Kidney (tissue), 22 donors: ENCODE measurements at places on chromosomes 3 and 15.

DNA sequence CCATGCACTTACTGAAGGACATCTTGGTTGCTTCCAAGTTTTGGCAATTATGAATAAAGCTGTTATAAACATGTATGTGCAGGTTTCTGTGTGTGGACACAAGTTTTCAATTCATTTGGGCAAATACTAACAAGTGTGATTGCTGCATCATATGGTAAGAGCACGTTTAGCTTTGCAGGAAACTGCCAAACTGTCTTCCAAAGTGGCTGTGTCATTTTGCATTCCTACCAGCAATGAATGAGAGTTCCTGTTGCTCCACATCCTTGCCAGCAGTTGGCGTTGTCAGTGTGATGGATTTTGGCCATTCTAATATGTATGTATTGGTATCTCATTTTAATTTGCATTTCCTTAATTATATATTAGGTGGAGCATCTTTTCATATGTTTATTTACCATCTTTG is 280.1 kb downstream of the SV2B start:
- DNase-seq, result no peak

- no peak for DNase-seq
Measured at GRCh38 chr15:75916978-75917377, 13.3 kb downstream of the FBXO22 start.

- DNase-seq, result no peak
Measured at GRCh38 chr3:140378571-140379340, 299.1 kb upstream of the TRIM42 start.

DNA sequence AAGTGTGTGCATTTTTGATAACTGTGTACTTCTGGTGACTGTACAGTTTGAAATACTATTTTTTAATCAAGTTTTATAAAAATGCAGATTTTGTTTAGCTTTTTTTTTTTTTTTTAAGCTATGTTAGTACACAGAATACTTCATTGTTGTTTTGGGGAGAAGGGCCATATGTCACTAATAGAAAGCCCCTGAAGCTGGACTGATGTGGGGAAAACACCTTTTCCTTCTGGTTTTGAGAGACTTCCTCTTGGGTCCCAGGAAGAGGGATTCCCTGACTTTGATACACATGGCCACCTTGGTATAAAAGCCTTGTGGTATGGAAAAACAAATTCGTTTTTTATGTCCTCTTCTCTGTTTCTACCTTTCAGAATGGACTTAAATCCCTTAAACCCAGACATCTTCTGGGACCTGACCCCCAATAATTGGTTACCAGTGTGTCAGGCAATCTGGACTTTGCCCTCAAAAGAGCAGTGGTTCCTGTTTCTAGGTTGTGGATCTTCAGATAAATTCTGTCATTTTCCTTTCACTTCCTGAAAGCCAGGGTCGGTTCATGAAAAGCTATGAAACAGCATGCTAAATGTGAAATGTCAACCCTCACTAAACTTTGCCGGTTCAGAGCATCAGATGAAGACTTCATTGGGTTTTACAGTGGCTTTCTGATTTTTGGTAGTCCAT is 31.1 kb upstream of the BLOC1S6 start:
- DNase-seq, result no peak

- no peak for DNase-seq
Measured at GRCh38 chr3:173976281-173976680, 578.7 kb downstream of the NLGN1 start.

DNA sequence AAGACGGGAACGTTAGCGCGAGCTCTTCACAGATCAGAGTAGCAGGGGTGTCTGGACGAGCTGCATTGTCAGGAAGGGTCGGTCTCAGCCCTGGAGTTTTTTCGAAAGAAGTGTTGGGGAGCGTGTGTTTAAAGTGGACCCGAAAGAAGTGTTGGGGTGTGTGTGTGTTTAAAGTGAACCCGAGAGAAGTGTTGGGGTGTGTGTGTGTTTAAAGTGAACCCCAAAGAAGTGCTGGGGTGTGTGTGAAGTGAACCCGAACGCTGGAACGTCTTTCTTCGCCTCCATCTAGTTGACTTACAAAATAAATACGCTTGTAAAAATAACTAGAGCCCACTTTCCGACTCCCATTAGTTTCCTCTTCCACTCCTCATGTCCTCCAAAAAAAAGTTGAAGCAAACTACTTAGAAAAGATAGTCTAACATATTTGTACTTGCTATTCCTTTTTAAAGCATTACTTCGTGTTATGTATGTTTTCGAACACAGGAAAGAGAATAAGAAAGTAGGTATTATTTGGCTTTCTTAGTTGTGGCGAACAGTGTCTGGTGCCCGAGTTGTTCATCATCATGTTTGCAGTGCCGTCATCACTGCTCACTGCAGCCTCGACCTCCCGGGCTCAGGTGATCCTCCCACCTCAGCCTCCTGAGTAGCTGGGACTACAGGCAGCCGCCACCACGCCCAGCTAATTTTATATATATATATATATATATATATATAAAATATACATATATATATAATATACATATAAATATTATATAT is 1.0 kb downstream of the LRCH3 start:
- no peak for DNase-seq

DNA sequence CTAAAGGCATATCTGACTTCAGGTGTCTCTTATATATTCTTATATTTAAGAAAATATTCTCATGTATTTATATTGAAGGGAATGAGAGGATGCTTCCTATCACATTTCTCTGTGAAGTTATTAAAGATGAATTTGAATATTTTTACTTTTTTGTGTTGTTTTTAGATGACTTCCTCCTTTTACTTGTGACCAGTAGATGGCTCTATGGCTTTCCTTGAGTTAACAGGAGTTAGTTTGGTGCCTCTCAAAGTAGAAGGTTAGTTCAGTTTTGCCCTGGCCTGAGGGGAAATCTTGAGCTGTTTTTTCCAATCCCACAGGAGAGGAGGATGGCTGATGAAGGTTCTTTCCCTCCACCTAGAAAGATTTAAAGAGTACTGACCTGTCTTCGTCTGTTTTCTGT is 80.7 kb downstream of the SQOR start:
- peak; percentile 39 for DNase-seq

DNA sequence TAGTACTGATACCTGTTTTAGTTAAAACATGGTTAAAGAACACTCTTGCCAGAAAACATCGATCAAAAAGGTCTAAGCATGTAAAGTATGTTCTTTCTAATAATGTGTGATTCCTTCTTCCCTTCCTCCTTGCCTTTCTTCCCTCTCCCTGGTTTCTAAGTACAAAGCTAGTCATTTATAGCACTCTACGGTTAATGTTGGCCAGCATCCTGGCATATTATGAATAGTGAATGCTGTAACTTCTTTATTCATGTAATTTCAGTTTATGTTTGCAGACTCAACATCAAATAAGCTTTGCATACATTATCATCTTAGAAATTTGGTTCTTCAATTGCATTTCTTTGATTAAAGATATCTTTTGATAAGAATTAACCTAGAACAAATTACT is 27.1 kb downstream of the P2RY12 start:
- DNase-seq, result no peak

DNA sequence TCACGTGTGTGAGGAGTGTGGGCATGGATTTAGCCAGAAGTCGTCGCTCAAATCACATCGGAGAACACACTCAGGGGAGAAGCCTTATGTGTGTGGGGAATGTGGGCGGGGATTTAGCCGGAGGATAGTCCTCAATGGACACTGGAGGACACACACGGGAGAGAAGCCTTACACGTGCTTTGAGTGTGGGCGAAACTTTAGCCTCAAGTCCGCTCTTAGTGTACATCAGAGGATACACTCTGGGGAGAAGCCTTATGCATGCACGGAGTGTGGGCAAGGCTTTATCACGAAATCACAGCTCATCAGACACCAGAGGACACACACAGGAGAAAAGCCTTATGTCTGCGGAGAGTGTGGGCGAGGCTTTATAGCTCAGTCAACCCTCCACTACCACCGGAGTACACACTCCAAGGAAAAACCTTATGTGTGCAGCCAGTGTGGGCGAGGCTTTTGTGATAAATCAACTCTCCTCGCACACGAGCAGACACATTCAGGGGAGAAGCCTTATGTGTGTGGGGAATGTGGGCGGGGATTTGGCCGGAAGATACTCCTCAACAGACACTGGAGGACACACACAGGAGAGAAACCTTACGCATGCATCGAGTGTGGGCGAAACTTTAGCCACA is 28.1 kb downstream of the ZNF589 start:
- DNase-seq, result peak; percentile 30

DNA sequence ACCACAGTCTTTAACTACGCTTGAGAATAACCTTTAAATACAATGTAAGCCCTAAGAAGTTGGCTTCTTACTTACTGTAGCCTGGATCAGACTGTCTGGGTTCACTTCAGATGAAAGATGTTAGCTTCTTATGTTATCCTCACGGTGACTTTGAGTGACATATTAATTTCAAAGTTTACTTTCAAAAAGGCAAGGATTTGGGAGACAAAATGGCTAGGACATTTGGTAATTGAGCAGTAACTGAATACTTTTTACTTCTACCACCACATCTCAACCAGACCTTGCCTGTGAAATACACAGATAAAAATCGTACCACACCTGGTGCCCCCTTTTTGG is 36.0 kb upstream of the BNIP2 start:
- DNase-seq, result no peak

- DNase-seq, result no peak
Measured at GRCh38 chr3:140277886-140278285, 342.9 kb downstream of the CLSTN2 start.

GRCh38 chr3:12922306-12922705 is 80.9 kb upstream of the RPL32 start:
- DNase-seq, result no peak

- DNase-seq, result no peak
Measured at GRCh38 chr3:68936856-68937255, 4.5 kb upstream of the TAFA4 start.

- DNase-seq, result no peak
Measured at GRCh38 chr3:114022145-114022802, 34.1 kb downstream of the CCDC191 start.

GRCh38 chr15:70853973-70854665 is at the start of gene LARP6:
Gene LARP6 (minus strand): TSS chr15:70854157. CDS start chr15:70854088, 69 bp downstream.
- DNase-seq, result peak; percentile 83

DNA sequence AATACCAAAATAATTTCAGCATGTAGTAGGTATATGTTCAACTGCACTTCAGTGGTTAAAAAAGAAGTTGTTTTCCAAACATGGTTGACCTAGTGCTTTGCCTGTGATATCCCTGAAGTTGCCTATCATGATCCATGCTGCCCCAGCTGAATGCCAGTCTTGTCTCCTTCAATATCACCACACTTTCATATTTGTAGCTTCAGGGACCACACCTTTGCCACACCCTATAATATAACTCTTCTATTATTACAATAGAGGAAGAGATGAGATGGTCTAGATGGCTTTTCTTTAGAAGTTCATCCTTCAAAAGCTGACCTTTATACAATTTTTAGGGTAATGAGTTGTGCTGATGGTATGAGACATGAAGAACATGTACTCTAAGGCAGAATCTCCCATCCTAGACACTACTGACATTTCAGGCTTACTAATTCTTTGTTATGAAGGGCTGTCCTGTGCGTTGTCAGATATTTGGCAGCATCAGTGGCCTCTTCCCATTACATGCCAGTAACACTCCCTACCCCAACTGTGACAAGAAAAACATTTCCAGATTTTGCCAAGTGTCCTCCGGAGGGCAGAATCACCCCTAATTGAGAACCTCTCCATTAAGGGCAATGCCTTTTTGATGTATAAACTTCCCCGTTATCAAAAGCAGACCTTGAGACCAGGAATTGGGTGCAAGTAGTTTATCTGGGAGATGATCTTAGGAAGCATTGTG is 76.2 kb upstream of the PLCL2 start:
- no peak for DNase-seq

- DNase-seq, result no peak
Measured at GRCh38 chr3:188283347-188283746, 129.4 kb downstream of the LPP start.

DNA sequence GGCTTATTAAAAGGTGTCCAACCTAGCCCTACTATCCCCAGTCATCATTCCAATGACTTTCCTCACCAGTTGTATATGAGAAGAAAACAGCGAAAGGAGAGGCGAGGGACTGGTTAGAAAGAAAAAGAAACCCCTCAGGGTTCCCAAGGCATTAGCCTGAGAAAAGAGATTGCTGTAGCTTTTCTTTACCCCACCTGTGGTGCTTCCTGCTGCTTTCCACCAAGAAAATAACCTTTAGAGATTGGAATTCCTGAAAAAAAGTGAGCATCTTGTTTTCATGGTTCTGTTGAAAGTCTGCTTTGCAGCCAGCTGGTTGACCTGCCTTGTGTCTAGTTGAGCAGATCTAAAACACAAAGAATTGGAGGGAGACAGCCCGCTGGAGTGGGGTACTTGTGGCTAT is 196.4 kb downstream of the CADPS start:
- DNase-seq, result no peak

GRCh38 chr15:82305621-82306048 is 43.0 kb downstream of the SAXO2 start:
- DNase-seq, result no peak

DNA sequence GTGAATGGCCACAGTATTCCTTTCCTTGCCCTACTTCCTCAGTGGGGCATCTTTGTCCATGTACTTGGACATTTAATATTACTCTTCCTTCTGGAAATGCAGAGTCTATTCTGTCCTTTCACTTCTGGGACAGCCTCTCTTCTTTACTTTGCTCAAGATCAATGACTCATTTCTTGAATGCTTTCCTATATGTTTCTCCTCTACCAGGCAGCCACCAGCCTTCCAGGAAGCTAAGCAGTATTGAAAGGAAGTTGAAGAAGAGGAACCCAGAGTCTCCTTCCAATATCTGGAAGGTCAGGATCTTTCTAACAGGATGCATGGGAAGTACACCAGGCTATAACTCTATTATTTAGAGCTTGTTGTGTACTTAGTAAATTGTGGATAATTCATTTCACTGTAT is 182.8 kb downstream of the CD47 start:
- DNase-seq, result no peak

DNA sequence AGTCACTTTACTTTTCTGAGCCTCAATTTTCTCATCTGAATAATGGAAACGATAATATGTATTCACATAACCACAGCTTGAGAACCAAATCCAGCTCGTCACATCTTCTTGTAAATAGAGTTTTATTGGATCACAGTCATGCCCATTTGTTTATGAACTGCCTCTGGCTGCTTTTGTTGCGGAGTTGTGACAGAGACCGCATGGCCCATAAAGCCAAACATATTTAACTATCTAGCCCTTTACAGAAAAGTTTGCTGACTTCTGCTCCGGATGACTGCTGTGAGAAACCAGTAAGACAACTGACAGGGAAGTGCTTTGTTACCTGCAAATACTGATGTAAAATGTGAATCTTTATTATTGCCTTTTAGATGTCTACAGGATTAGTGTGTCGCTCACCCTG is 216.0 kb downstream of the RORA start:
- DNase-seq, result no peak

DNA sequence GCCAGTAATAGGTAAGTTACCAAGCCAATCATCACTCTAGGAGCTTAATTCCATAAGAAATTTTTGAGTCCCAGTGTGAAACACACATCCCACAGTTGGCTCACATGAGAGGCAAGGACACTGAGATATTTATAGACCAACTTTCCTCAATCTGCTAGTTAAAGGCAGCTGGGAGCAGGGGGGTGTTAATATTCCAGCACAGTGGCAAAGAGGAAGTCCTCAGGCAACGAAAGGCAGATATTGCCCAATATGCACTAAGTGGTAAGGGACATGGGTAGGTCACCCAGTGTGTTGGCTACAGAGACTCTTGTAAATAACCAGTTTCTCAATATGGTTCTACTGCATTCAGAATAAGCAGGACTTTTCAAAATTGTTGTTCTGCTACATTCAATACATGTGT is 61.0 kb downstream of the TOP2B start:
- DNase-seq, result no peak

GRCh38 chr3:107184375-107184774 is 192.9 kb upstream of the CCDC54 start:
- DNase-seq, result no peak
